ENCODE measurements at places on chromosomes 5 and 9.

- no peak for DNase-seq
Observed at GRCh38 chr5:173499471-173500212, 116.8 kb downstream of the BOD1 start.

GRCh38 chr5:113487416-113487780, 855 bp downstream of the MCC start:
- no peak for DNase-seq

DNA sequence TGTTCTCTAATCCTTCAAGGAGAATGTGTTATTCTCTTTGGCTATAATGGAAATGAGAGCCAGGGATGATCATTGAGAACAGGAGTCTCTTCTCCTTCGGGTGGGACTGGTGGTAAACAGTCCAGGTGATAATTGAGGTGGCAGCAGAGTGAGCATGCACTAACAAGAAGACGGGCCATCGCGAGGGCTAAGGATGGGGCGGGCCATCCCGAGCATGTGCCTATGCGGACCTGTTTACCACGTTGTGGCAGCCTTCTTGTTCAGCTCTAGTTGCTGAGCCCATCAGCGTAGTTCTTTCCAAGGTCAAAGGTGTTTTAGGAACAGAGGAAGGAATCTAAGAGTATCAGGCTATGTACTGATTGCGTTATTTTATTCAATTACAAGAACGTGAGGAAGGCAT, 180.1 kb downstream of the SMARCA2 start:
- DNase-seq: no peak

DNA sequence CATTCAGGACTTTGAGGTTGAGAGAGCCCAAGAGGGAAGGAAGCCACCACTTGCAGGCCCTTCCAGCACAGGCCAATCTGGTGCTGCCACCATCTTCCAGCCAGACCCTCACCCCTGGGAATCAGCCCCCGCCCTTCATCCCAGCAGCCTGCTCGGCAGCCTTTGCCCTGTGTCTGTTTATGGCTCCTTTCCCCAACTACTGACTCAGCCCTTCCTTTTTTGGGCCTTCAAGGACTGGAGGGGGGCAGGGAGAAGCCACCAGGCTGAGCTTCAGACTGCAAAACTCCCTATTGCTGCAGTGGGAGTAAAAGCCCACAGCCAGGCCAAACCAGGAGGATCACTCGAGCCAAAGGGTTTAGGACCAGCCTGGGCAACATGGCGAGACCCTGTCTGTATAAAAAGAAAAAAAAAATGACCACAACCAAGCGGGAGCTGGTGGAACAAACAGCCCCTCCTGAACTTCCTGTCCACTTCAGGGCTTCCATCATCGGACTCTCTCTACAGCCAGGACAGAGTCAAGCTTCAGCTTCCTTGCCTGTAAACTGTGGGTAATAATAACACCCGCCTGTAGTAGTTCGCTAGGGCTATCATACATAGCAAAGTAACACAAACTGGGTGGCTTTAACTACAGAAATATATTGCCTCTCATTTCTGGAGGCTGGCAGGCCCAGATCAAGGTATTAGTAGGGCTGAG, 85.9 kb upstream of the IL17B start:
- no peak for DNase-seq

DNA sequence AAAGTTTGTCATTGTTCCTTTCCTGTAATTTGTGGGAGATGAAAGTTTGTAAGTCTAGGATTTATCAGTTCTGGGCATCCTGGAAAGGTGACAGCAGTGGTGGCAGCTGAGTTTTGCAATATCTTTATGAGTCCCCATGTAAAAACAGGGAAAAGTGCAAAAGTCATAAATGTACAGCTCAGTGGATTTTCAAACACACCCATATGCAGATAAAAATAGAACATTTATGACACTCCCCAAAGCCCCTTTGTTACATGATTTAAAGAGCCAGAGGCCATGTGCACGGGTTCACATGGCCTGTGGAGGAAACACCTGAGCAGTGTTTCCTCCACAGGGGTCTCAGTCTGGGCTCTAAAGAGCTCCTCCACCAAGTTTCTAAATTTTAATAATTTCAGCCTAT, 6.3 kb downstream of the TMEM38B start:
- DNase-seq: no peak

DNA sequence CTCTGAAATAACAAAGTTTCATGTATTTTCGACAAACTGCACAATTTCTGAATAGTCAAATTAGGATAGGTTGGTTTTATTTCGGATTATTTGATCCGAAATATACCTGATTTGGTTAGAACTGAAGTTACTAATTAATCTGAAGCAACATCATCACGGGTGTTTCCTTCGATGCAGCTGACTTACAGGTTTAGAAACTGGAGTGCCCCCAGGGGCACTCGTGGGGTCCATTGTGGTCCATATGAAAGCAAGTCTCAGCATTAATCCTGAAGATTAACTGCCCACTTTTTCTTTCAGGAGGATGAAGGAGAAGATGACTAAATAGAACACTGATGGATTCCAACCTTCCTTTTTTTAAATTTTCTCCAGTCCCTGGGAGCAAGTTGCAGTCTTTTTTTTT, 5.3 kb downstream of the SET start:
- no peak for DNase-seq

DNA sequence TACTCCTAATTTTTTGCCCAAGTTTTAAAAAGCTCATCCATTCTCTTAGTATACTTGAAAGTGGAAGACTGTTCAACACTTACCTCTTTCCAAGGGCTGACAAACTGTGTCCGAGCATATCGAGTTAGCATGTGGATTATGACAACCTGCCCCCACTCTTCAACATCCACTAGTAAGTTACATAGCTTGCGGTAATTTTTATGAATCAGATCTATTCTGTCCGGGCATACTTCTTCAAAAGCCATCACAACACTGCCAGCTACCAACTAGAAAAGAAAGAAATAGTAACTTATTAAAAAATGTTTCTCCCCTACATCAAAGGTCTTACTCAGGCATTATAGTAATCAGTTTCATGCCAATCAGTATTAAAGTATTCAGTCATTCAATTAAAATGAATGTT, 78.5 kb downstream of the AP3B1 start:
- DNase-seq: no peak

- DNase-seq: no peak
Observed at GRCh38 chr5:151204051-151204450, 19.8 kb downstream of the CCDC69 start.

DNA sequence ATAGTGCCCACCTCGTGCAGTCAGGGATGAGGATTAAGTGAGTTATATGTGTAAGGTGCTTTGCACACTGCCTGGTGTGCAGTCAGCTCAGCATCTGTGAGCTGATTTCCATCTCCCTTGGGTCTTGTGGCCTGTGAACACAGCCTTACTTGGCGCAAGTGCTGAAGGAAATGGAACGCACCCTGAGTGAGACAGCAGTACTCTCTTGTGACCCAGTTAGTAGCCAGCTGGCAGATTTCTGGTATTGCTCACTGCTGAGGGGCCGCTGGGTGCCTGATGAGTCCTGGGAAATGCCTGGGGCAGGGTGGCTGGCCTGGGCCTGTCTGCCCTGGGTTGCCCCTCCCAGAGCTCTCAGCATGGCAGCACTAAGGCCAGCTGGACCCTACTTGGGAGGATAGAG, 90.9 kb upstream of the BOD1 start:
- no peak for DNase-seq

GRCh38 chr5:72234265-72234700, 85.8 kb downstream of the MRPS27 start:
- no peak for DNase-seq

Measured in stimulated activated CD4-positive, alpha-beta T cell treated with anti-CD3 and anti-CD28 coated beads, Interleukin-15, amount 100 ng/mL, for 48 hours (primary cell).